ENCODE measurements at places on chromosomes 12 and 14.
A peak's percentile ranks its signal among the peaks of the same experiment; 100 is the strongest.

DNA sequence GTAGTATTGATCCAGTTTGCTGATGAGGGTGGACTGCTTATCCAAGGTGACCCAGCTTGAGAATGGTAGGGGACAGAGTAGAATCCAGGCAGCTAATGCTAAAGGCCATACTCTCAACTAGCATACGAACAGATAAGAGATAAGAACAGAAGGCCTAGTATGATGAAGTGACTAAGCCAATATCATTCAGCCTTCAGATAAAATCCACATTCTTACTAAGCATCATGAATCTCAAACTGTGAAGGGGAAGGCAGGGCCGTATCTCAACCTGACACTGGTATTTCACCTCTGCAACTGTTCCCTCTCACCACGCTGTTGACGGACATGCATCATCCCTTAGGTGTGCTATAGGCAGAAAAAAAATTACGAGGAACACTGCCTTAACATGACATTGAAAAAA lies 8.1 kb upstream of the CKAP4 start:
- DNase-seq, result no peak
- no peak overlapping the region for H3K27ac ChIP-seq
- peaks cover 2% of the 10 kb centered on the region for H3K27me3 ChIP-seq
- H3K4me1 ChIP-seq, result no peaks in the 10 kb centered on the region

DNA sequence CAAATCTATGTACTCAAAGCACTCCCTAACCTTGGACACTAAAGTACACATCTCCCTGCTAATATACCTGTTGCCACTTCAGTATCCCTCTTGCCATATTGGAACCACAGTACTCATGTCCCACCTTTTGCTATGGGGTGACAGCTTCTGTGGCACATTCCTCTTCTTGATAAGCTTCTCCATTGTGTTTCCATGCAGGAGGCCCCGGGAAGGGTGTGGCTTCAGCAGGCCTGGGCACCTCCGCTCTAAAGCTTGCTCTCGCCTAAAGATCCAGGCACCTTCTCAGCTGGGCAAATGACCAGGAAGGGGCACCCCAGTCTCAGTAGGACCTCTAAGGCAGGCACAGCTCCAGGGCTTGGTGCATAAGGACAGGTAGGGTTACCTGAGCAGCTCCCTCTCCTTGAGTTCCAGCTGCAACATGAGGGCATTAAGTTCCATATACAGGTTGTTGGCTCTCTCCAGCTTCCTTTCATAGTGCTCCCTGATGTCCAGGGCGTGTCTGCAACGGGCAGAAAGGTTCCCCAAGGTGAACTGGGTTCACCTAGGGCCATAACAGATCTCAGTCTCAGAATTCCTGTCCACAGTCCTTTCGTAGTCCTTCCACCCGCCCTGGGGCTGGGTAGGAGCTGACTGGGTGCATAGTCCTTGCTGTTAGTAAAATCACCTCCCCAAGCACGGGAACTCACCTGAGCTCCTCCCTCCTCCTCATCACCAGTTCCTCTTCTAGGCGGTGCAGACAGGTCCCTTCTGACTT lies 15.9 kb downstream of the MAP3K12 start:
- H3K27ac ChIP-seq, result no peak overlapping the region
- DNase-seq, result no peak
- H3K4me1 ChIP-seq, result peaks cover 3% of the 10 kb centered on the region
- H3K27me3 ChIP-seq, result no peaks in the 10 kb centered on the region

- DNase-seq, result no peak
- H3K27me3 ChIP-seq, result peaks cover 28% of the 10 kb centered on the region
- no peaks in the 10 kb centered on the region for H3K36me3 ChIP-seq
These were observed 78.5 kb downstream of the MAP1LC3B2 start for GRCh38 chr12:116637589-116638150.

DNA sequence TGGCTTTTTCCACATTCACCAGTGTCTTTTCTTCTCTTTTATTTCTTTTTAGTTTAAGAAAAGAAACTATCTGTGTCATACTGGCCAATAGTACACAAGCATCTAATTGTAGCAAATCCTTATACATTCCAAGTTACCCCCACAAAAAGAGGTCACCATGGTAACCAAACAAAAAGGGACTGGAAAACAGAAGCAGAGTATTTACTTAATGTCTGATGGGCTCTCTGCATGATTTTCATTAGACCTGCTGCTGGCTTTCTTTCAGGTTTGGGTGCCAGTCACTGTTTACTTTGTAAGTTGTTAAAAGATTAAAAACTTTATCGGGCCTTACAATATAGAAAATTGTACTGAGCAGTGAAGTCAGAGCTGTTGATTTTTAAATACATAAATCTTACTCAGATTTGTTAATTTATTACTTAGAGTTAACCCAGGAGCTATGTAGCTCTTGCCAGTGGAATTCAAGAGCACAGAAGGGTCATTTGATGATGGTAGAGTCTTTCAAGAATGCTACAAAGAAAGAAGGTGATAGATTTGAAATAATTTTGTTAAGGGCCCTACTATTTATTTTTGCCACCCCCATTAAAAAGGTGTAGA lies 123.9 kb downstream of the BRMS1L start:
- no peak overlapping the region for H3K4me3 ChIP-seq
- no peaks in the 10 kb centered on the region for H3K36me3 ChIP-seq
- no peaks in the 10 kb centered on the region for H3K4me1 ChIP-seq
- no peak overlapping the region for H3K27ac ChIP-seq
- no peak for DNase-seq

- no peak for DNase-seq
- H3K4me1 ChIP-seq, result peaks cover 14% of the 10 kb centered on the region
- no peak overlapping the region for H3K27ac ChIP-seq
These were observed 9.7 kb upstream of the KRT81 start for GRCh38 chr12:52300796-52301691.

GRCh38 chr14:55585854-55586253 lies 5.8 kb downstream of the KTN1 start:
- no peak overlapping the region for H3K4me3 ChIP-seq
- peaks cover 35% of the 10 kb centered on the region for H3K4me1 ChIP-seq
- no peak for DNase-seq
- H3K27me3 ChIP-seq, result no peaks in the 10 kb centered on the region
- H3K36me3 ChIP-seq, result peaks cover 7% of the 10 kb centered on the region
- H3K27ac ChIP-seq, result no peak overlapping the region

DNA sequence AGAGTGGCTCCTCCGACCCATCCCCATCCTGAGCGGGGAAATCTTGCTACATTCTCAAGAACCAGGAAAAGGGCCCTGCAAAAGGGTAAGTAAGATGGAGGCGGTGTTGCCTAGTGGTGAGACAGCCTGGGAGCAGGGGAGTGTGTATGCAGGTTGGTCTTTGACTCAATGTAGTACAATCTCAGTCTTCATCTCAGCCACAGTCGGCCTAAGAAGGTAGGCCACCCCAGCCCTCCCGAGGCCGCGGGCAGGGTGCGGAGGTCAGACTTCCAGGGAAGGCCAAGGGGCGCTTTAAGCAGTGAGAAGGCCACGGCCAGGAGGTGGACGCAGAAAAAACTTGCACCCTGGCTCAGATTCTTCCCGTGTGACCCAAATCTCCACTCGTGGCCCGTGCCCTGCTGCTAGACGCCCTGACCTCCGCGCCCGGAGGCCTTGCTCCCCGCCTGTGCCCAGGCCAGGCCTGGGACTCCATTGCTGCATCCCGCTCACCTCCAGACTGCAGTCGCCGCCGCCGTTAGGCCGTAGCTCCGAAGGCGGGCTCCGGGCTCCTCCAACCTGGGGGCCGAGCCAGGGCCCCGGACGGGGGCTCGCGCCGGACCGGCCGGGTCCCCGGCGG lies 435 bp downstream of the FOXM1 start:
- H3K4me1 ChIP-seq, result peaks cover 43% of the 10 kb centered on the region
- DNase-seq, result peak; percentile 78
- H3K36me3 ChIP-seq, result peaks cover 50% of the 10 kb centered on the region

DNA sequence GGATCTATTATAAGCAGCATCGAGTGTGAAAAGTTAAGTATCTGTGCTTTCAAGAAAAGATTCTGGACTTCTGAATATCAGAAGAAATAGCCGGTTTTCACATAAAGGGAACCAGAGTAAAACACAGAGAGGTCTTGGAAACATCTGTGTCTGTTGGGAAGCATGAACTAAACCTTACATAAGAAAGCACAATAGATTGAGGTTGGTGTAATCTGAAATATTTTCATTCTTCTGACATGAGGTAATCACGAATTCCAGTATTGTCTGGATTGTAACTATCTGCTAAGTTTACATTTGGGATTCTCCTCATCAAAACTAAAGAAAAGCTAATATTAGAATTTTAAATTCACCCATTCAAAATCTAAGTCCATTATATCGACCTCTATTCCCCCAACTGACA lies 161.3 kb downstream of the CPNE8 start:
- no peaks in the 10 kb centered on the region for H3K4me1 ChIP-seq
- DNase-seq, result no peak
- H3K4me3 ChIP-seq, result no peak overlapping the region
- H3K36me3 ChIP-seq, result no peaks in the 10 kb centered on the region
- H3K27me3 ChIP-seq, result no peaks in the 10 kb centered on the region
- H3K27ac ChIP-seq, result no peak overlapping the region

GRCh38 chr12:90974286-90974685 lies 19.3 kb upstream of the CCER1 start:
- H3K4me1 ChIP-seq, result no peaks in the 10 kb centered on the region
- no peak overlapping the region for H3K4me3 ChIP-seq
- H3K27me3 ChIP-seq, result peaks cover 6% of the 10 kb centered on the region

- no peak overlapping the region for H3K27ac ChIP-seq
- no peaks in the 10 kb centered on the region for H3K27me3 ChIP-seq
- no peaks in the 10 kb centered on the region for H3K36me3 ChIP-seq
- H3K4me3 ChIP-seq, result no peak overlapping the region
- DNase-seq, result peak; percentile 87
- H3K4me1 ChIP-seq, result no peaks in the 10 kb centered on the region
These were observed 49.1 kb upstream of the RNU6-8 start for GRCh38 chr14:32252030-32252670.

GRCh38 chr12:88945051-88945732 lies 364.9 kb upstream of the KITLG start:
- no peaks in the 10 kb centered on the region for H3K36me3 ChIP-seq
- H3K4me1 ChIP-seq, result no peaks in the 10 kb centered on the region
- no peak overlapping the region for H3K4me3 ChIP-seq
- H3K27me3 ChIP-seq, result peaks cover 3% of the 10 kb centered on the region
- H3K27ac ChIP-seq, result no peak overlapping the region

- no peaks in the 10 kb centered on the region for H3K4me1 ChIP-seq
- no peak for DNase-seq
- H3K36me3 ChIP-seq, result no peaks in the 10 kb centered on the region
- H3K4me3 ChIP-seq, result no peak overlapping the region
These were observed 66.1 kb upstream of the ZDHHC17 start for GRCh38 chr12:76697849-76698248.

- no peaks in the 10 kb centered on the region for H3K4me1 ChIP-seq
- H3K4me3 ChIP-seq, result no peak overlapping the region
- H3K27ac ChIP-seq, result no peak overlapping the region
- H3K27me3 ChIP-seq, result no peaks in the 10 kb centered on the region
- no peak for DNase-seq
These were observed 243.7 kb downstream of the MED13L start for GRCh38 chr12:116033765-116034164.

- H3K27me3 ChIP-seq, result no peaks in the 10 kb centered on the region
- H3K4me3 ChIP-seq, result peak within 1 kb of the TSS; percentile 89
- peaks cover 3% of the 10 kb centered on the region for H3K36me3 ChIP-seq
These were observed at the start of gene CLIP1 for GRCh38 chr12:122421821-122422729. Gene CLIP1 (minus strand): TSS chr12:122422669. CDS start chr12:122380452, 42,217 bp downstream.

GRCh38 chr12:12217018-12217359 lies 49.9 kb downstream of the LRP6 start:
- no peak overlapping the region for H3K27ac ChIP-seq
- no peak for DNase-seq
- no peak overlapping the region for H3K4me3 ChIP-seq
- peaks cover 4% of the 10 kb centered on the region for H3K4me1 ChIP-seq
- no peaks in the 10 kb centered on the region for H3K36me3 ChIP-seq

DNA sequence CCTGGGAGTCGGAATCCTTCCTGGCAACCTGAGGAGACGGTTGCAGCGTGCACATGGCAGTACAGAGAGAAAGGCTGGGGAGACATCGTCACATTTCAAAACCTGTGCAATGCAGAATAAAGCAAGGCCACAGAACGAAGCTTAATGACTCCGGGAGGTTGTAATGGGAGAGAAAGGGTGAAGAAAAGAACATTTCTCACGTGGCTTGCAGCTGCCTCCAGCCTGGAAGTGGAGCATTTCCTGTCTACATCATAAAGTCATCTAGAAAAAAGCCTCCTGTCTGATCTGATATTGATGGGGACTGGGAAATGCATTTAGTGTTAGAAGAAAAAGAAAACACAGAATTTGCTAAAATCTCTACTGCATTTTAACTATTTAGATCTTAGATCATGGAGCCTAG lies 209.3 kb downstream of the TMEM132C start:
- H3K27me3 ChIP-seq, result no peaks in the 10 kb centered on the region
- H3K4me1 ChIP-seq, result no peaks in the 10 kb centered on the region
- no peak overlapping the region for H3K4me3 ChIP-seq
- DNase-seq, result no peak
- H3K27ac ChIP-seq, result no peak overlapping the region

- no peak overlapping the region for H3K27ac ChIP-seq
- no peaks in the 10 kb centered on the region for H3K4me1 ChIP-seq
- H3K4me3 ChIP-seq, result no peak overlapping the region
- no peak for DNase-seq
These were observed 3.8 kb upstream of the PDE3A start for GRCh38 chr12:20364501-20364900.

GRCh38 chr12:107320033-107320928 lies 226.9 kb upstream of the CRY1 start:
- H3K27me3 ChIP-seq, result peaks cover 7% of the 10 kb centered on the region
- peak overlapping the region; percentile 91 for H3K27ac ChIP-seq
- H3K36me3 ChIP-seq, result no peaks in the 10 kb centered on the region
- peak; percentile 97 for DNase-seq

DNA sequence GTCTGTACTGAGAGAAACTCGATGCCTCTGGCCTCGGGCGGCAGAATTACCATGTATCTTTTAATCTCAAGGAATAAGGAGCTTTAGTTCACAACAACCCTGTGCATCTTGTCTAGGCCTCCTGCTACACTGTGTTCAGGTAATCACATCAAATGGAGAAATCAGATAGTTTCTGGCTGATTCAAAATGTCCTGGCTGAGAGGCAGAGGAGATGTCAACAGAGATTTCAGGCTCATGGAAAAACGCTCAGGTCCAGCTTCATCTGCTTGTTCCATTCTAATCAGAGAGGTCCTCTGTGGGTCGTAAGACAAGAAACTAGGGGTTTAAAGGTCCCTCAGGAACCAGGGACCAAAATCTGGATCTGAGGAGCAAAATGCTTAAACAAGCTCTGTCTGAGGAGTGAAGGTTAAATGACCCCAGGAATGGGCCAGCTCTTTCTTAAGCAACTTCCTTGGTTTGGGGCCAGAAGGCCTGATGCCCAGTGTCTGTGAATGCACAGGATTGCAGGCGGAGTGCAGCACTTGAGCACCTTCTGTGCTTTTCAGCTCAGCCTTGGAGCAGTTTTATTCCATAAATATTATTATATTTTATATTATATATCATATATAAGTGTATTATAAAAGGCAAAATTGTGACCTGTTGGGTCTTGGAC lies 170.2 kb upstream of the PRICKLE1 start:
- H3K4me1 ChIP-seq, result no peaks in the 10 kb centered on the region
- no peaks in the 10 kb centered on the region for H3K27me3 ChIP-seq
- no peak for DNase-seq
- H3K36me3 ChIP-seq, result no peaks in the 10 kb centered on the region
- no peak overlapping the region for H3K4me3 ChIP-seq
- no peak overlapping the region for H3K27ac ChIP-seq

- no peaks in the 10 kb centered on the region for H3K36me3 ChIP-seq
- no peaks in the 10 kb centered on the region for H3K4me1 ChIP-seq
- H3K27me3 ChIP-seq, result peaks cover 13% of the 10 kb centered on the region
- DNase-seq, result no peak
- no peak overlapping the region for H3K4me3 ChIP-seq
These were observed 6.5 kb downstream of the PDE3A start for GRCh38 chr12:20374795-20375194.

- no peaks in the 10 kb centered on the region for H3K27me3 ChIP-seq
- no peak for DNase-seq
- H3K36me3 ChIP-seq, result peaks cover 6% of the 10 kb centered on the region
These were observed 3.1 kb upstream of the ATF7IP start for GRCh38 chr12:14362352-14362751.

All from activated CD4-positive, alpha-beta T cell treated with anti-CD3 and anti-CD28 coated beads, Interleukin-2, amount 10 ng/mL, durations not matched to agents 24 days and 14 days (primary cell).